ENCODE measurements at places on chromosomes 12 and 14. TPM values are rescaled to one million over a fixed set of nuclear protein-coding genes. Genes with fewer than 3 reads are reported as not detected.

KRT4 gene
- under 0.01 TPM for total RNA-seq

RAD9B gene
- 0.18 TPM for total RNA-seq

KRT75 gene
- not detected for total RNA-seq

DNA sequence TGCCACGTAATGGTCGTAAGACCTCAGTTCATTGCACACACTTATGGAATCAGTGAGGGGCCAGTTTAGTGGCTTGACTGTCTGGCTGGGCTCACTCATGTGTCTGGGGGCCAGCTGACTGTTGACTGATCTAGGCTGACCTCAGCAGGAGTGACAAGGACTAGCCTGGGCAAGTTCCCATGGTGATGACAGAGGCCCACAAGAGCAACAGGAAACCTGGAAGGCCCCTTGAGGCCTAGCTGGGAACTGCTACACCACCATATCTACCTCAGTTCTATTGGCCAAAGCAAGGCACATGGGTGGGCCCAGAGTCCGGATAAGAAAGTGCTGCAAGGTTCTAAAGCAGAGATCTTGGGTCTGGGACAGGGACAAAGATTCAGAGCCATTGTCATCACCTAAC lies 21.3 kb upstream of the RFLNA start:
- DNase-seq: peak; percentile 31
